CD8-positive, alpha-beta T cell (primary cell): ENCODE measurements at places on chromosomes 11 and 22.

DNA sequence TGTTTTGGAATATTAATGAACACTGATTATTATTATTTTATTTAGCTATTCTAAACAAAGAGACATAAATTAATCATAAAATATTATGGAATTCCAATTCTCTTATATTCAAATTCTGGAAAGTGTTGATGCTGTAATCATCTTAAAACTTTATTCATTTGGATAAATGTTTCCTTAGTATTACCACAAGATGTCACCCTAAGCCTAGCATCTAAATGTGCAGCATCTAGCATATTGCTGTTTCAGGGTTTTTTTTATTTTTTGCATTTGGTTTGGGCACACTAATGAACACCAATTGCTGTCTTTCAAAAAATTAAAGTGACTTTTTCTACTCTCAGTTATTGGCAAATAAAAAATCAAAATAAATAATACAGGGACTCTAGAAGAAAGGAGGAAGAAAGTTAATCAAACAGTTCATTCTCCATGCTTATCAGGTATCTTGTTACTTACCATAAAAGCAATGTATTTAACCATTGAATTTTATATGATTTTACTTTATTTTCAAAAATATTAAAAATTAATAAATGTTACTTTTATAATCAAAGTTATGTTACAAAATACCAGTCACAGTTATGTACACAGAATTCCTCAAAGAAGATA lies 31.8 kb downstream of the DLG2 start:
- no peak for DNase-seq

DNA sequence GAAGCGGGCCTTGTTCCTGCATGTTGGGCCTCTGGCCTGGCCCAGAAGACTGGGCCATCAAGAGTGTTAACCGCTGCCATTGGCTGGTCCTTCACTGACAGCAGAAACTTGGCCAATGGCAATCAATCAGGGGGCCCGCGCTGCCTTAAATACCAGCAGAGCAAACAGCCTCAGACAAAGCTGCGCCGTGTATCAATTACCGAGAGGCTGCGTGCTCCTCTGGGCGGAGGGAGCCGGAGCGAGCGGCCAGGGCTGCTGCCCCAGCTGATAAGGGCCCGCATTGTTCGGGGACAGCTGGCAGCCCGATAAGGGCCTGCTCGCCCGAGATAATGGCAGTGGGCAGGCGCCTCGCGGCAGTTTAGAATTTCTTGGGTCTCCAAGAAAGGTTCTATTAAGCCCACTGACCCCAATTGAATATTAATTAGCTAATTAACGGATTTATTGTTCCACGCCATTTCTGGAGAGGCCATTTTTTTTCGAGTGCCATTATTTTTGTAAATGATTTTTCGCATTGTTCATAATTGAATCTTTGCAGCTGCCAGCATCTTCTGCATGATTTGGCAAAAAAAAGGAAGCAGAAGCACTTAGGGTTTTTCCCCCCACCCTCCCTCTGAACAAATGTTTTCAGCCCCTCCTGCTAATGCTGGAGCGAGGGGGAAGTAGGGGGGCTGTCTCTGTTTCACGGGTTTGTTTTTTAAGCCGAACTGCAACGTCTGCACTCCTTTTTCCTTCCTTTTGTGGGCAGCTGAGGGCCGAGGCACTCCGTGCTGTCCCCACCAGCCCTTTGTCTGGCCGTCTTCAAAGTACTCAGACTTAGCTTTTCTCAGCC lies 37.6 kb upstream of the RIC3 start:
- no peak for DNase-seq

DNA sequence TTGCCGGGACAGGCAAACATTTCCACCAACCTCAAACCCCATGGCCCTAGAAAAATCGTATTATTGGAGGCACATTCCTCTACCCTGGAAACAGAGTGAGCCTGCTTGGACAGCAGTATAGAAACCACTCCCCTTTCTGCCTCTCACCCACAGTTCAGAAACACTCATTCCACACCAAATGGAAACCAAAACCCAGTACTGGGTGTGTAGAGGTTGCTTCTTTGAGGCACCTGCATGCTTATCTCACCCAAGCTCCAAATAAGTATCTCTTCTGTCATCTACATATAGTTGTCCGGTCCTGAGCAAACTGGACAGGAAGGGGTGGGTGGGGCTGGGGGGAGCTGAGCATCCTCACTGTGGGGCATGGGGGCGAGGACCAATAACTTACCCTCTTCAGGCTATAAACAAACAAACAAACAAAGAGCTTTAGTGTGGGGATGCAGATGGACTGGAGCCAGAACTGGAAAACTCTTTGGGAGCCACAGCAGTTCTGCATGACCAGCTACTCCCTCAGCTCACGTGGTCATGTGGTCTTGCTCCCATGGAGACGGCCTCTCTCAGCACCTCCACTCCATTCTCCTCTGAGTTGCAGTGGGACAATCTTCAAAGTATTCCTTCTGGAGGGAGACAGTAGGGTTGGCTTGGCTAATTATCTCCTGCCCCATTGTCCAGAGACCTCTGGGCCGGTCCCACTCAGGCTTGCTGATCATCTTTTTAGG lies 1.0 kb upstream of the PLAAT2 start:
- DNase-seq = no peak

DNA sequence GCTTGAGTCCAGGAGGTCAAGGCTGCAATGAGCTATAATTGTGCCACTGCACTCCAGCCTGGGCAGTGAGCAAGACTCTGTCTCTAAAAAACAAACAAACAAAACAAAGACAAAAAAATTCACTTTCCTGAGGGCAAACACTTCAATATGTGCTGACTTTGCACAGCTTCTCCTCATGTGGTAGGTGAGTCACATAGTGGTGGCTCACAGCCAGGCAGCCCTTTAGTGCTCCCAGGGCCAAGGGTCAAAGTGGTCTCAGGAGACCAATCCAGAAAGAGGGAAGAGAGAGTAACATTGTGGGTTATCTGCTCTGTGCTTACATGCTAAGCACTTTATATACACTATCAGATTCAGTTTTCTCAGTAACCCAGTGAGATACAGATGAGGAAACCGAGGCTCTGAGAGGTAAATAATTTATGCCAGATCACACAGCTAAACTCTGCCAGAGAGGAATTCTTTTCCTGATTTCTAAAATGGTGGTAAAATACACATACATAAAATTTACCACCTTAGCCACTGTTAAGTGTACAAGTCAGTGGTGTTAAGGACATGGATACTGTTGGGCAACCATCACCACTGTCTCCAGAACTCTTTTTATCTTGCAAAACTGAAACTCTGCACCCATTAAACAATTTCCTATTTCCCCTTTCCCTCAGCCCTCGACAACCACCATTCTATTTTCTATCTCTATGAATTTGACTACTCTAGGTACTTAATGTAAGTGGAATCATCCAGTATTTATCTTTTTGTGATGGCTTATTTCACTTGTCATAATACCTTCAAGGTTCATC lies 231.7 kb upstream of the NARS2 start:
- no peak for DNase-seq

DNA sequence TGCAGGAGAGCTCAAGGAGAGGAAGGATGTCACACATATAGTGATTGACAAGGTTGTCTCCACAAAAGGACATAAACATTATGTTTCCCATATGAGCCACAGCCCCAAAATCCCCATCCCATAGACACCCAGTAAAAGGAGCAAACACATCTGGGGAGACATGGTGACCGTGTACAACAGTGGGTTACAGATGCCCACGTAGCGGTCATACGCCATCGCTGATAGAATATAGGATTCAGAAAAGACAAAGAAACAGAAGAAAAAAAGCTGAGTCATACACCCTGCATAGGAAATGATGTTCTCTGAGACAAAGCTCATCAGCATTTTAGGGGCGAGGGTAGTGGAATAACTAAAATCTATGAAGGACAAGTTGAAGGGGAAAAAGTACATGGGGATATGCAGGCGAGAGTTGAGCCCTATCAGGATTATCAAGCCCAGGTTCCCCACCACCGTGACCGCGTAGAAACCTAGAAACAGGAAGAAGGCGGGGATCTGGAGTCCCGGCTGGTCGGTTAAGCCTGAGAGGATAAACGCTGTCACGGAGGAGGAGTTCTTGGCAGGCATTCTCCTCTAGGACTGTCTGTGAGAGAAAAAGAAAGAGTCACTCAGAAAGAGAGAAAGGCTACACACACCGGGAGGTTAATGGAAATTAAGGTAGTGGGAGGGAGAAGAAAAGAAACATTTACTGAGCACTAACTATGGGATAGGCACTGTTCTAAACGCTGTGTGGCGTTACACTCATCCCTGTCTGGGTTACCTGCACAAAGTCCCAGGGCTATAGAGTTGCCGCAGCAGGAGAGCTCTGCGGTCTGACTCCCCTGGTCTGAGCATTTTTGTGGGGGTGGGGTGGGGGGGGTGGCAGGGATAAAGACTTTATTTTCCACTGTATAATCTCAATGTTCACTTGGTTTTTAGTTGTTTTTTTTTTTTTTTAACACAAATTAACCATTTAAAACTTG lies 36.1 kb upstream of the OR8B8 start:
- no peak for DNase-seq

DNA sequence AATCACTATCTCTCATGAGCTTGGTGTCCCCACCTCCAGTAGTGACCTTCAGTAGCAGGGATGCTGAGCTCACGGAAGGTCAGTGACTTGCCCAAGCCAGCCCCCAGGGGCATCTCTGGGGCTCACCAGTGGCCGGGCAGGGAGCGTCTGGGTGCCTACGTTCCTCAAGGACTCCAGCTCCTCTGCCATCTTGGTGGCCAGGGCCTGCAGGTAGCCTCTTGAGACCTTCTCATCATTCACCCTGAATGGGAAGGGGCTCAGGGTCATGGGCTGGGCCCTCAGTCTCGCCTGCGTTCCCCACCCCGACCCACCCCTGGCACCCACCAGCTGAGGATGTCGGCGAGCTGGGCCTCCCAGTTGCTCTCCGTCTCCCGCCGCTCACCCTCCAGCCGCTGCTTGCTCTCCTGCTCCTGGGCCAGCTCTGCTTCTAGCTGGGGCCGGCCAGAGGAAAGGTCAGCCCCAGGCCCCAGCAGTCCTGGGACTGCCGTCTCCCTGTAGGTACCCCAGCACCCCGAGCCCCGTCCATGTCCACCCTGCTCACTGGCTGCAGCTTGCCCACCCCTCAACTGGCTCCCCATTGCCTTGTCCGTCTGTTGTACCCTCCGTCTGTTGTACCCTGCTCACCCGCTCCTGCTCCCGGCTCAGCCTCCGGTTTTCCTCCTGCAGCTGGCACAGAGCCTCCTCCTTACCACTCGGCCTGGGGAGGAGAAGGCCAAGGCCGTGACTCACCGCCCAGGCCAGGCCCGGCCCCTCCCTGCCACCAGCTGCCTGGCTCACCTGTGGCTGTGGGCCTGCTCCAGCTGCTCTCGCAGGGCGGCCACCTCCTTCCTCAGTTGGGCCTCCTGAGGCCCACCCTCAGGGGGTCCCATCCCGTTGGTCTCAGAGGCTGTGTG lies 9.5 kb downstream of the CDC42BPG start:
- no peak for DNase-seq

DNA sequence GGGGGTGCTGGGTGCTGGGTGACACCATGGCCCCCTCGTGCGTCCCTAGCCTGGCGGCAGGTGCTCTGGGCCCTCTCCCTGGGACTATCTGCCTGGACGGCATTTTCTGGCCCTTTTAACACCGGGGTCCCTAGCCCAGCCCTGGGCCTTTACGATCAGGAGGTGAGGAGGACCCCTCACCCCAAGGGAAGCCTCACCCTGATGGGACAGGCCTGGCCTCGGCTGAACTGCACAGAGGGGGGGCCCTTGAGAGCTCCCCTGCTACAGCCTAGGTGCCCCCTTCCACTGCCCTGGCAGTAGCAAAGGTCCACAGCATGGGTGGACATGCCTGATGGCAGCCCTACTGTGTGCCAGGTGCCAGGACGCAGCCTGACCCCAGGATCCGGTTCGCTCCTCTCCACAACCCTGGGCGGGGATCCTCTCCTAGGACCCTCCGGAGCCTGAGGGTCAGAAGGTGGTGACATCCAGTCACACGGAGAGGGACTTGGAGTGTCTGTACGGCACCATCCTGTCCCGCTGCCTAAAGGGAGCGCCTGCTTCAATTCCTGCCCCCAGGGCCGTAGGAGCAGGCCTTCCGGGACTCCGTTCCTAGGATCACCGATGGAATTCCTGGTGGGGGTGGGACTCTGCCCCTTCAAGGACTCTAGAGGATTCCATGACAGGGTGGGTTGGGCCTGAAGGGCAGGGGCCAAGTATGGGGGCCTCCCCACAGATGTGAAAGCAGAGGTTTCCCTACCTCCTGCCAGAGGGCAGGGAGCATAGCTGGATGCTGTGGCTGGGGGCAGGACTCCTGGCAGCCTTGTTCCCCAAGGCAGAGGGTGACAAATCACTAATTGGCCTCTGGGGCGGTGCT lies 33.0 kb upstream of the TH start:
- DNase-seq = no peak

DNA sequence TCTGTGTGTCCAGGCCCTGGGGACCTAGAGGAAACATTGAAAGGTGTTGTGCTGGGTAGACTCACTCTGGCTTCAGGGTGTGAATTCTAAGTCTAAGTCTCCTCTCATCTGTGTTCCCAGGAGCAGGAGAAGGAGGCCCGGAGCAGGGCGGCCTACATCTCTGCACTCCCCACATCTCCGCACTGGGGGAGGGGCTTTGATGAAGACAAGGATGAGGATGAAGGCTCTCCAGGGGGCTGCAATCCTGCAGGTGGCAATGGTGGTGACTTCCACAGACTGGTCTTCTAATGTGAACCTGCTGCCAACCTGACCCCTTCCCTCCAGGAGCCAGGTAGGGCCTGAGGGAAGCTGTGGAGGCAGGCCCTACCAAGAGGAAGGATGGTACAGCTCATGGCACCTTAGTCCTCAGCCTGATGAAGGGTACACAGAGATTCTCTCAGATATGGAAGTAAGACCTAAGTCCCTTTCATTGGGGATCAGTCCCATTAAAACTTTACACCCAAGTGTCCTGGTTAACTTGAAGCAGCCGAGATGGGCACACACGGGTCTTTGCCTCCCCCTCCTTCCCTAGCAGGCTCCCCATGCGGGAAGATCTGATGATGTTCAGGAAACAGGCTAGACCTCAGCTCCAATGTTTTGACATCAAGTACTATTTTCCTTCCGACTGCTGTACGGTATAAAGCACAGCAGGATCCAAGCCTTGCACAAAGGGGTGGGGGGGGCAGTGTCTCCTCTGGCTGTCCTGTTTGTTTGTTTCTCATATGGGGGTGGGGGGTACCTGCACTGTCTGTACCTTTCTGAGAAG lies 25.0 kb downstream of the USP35 start:
- no peak for DNase-seq

- DNase-seq = no peak
Observed at GRCh38 chr22:48581796-48582469, 1245.7 kb downstream of the BRD1 start.

- no peak for DNase-seq
Observed at GRCh38 chr22:44259366-44260215, 53.2 kb downstream of the SHISAL1 start.

GRCh38 chr11:124865902-124866851 lies 945 bp downstream of the ROBO3 start:
- peak; percentile 49 for DNase-seq

DNA sequence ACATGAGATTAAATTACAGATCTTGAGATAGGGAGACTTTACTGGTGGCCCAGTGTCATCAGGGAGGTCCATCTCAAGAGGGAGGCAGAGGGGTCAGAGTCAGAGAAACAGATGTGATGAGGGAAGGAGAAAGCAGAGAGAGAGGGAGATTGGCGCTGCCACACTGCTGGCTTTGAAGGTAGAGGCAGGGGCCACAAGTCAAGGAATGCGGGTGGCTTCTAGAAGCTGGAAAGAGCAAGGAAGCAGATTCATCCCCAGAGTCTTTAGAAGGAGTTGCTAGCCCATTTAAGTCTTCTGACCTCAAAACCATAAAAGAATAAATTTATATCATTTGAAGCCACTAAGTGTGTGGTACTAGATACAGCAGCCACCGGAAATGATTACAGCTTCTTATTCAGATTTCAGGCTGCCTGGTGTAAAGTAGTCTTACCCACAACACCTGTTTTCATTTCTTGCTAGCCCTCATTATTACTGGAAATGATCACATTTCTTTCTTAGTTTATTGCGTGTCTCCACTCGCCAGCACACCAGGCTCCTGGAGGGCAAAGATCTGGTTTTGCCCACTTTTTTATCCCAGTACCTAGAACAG lies 12.6 kb upstream of the SERPINH1 start:
- no peak for DNase-seq
